IPS DF 19.7 (cell line): ENCODE measurements at places on chromosomes 5 and 9.
A peak's percentile ranks its signal among the peaks of the same experiment; 100 is the strongest.

GRCh38 chr5:129630101-129630500, 117.8 kb upstream of the MINAR2 start:
- no peak for DNase-seq

DNA sequence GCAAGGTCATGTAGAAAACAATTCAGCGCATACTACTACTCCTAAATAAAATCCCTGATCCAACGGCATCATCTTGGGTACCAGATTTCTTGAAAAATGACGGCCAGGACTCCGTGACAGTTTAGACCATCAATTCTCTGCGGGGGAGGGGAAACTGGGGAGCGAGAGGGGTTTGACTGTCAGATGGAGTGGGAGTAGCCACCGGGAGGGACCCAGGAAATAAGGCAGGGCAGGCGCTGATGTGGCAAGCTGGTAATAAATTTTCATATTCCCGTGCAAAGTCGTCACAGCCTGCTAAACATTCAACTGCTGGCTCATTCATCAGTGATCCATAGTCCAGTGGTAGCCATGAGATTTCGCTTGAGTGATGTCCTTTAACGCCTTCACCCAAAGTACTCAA, 457 bp upstream of the CDH18 start:
- DNase-seq: no peak

GRCh38 chr9:112550531-112550930, 63.9 kb downstream of the KIAA1958 start:
- DNase-seq: peak; percentile 30

- no peak for DNase-seq
Measured at GRCh38 chr5:137233726-137234125, 265.4 kb downstream of the SPOCK1 start.

DNA sequence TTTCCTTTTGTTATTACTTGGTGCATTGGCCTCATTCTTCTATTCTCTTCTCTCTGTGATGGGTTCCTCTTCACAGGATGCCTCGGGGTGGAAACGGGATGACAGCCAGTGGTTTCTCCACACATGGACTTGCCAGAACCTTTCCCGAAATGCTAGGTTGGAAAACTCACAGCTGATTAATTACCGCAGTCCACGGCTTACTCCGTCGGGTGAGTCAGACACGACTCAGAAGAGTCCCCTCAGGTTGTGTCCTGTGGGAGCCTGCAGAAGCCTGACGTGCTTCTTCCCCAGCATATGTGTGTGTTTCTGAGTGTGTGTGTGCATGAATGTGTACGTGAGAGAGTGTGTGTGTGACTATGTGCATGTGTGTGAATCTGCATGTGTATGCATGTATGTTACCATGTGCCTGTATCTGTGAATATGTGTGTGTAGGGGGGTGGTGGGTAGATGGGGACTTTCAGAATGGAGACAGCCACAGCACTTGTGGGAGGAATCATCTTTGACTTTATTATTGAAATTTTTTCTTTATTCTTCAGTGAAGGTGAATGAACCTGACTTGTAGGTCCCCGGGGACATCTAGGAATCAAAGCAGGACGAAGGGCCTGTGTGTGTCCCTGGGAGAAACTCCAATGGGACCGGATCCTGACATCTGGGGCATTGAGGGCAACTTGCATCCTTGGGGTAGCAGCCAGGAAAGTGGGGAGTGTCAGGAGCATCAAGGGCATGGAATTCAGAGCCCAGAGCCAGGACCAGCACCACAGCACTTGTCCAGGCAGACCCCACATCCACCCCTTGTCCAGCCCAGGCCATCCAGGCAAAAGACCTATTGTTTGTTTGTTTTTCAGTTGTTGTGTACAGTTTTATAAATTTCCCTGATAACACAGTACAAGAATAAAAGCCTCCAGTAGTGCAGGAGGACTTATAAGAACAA, 21.9 kb upstream of the MED10 start:
- no peak for DNase-seq

- no peak for DNase-seq
Measured at GRCh38 chr5:178590141-178590923, at the start of gene COL23A1. Gene COL23A1 (minus strand): TSS chr5:178590393.

- no peak for DNase-seq
Measured at GRCh38 chr9:13027879-13028278, 251.6 kb downstream of the MPDZ start.

DNA sequence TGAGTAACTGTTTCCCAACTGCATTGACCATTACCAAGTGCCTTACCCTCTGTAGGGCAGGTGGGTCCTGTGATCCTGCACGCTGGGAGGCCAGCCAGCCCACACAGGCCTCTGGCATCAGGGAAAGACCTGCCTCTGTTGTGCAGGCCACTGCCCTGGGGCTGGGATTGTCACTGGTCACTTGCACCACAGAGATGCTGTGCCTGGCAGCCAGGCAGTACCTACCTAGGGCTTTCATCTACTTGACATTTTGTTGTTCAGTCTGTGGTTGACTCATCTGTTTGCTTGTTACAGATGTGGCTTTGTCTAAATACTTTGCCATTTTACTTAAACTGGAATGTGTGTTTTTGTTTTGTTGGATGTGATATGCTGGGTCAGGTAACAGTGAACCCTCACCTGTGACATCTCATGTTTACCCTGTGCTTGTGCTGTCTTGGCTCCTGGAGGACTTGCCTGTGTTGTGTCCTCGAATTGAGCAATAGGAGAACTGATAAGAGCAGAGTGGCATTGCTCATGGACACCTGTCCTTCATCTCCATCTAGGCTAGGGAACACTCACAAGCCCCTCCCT, 32.8 kb downstream of the SECISBP2 start:
- no peak for DNase-seq

GRCh38 chr5:178123094-178123965, 7.5 kb upstream of the RMND5B start:
- DNase-seq: no peak

GRCh38 chr9:114452219-114453165, 52.8 kb downstream of the WHRN start:
- no peak for DNase-seq

- DNase-seq: no peak
Measured at GRCh38 chr9:89863141-89863540, 258.3 kb downstream of the GADD45G start.

GRCh38 chr9:88685966-88686365, 151.0 kb downstream of the NXNL2 start:
- DNase-seq: no peak

GRCh38 chr5:177265395-177265794, 38.1 kb downstream of the RAB24 start:
- DNase-seq: no peak

GRCh38 chr5:163623986-163624385, 118.6 kb downstream of the MAT2B start:
- no peak for DNase-seq

DNA sequence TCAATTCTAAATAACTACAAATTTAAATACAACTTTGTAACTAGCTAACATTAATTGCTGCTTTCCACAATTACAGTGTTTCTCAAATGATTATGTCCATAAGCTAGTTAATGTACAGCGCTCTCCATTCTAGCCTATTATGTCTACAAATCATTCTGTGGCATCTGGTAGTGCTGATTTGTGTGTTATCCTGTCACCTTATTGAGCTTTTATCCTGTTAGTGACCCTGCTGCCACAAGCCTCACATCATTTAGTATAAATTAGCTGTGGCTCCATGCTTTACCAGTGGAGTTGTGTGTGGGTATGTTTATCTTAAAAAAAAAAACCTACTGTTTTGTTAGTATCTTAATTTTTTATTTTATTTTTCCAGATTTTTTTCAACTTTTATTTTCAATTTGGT, 112.6 kb upstream of the PJA2 start:
- no peak for DNase-seq

DNA sequence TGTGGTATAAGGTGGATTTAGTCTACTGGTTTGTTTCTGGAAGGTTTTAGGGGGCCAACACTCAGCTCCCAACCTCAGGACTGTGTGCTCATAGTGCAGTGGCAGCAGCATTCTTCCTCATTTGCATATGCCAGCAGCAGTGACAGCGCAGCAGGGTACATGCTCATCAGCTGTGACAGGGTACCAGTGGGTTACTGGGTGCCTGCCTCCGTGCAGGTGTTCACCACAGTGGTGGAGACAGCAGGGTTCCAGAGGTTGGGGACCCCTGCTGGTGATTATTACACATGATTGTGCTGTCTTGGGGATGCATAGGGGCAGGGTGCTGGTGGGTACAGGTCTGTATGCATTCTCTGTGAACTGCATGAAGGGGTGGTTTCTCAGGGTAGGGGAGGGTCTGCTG, 45.5 kb upstream of the IFNE start:
- no peak for DNase-seq

GRCh38 chr5:21049901-21050300, 1061.9 kb upstream of the CDH18 start:
- no peak for DNase-seq

DNA sequence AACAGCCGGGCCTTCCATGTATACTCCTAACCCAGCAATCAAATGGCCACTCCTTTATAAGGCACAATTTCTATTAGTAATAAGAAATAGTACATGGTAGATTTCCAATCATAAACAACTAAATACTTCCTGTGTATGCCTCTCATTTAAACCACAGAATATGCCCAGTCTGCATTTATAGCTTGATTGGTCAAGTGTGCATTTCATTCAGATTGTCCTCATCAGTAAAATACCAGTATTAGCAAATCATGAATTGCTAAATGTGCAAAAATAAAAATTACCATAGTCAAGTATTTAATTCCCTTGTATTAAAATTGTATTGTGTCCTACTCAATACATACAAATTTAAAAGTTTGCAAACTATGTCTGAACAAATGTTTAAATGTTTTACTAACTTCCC, 406.2 kb downstream of the KDM4C start:
- DNase-seq: no peak

- DNase-seq: no peak
Measured at GRCh38 chr9:121835587-121836365, 184.3 kb downstream of the DAB2IP start.

DNA sequence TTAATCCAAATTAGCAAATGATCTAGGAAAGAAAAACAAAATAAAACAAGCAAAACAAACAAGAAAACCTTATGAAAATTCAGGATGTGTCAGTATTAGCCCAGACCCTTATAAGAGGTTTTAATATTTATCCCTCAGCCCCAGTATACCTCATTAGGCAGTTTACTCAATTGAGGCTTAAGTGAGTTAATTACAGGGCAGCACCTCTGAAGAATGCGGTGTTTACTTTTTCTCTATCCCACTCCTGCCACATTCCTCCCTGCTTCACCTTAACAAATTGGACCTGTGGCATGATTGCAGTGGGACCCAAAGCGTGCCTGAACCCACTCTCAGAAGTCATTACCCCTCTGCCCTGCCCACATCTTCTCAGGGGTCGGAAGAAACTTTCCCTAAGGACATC, 67.1 kb downstream of the SIL1 start:
- no peak for DNase-seq

DNA sequence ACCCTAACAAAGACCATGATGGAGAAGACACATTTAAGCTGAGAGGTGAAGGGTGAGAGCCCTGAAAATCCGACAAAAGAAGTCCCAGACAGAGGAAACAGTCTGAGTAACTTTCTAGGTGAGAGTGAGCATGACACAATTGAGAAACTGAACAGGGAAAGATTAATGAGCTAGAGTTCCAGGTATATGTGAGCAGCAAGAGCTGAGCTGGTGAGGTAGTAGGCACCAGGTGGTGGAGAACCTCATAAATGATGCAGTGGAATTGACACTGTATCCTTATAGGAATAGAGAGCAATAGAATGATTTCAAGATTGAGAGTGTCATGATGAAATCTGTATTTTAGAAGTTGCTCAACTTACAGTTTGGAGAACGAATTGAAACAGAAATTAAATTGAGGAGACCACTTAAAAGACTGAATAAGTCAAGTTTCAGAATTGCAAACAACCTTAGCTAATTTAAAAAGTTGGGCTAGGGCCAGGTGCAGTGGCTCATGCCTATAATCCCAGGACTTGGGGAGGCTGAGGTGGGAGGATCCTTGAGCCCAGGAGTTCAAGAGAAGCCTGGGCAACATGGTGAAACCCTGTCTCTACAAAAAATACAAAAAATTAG, 89.8 kb downstream of the NREP start:
- DNase-seq: no peak

DNA sequence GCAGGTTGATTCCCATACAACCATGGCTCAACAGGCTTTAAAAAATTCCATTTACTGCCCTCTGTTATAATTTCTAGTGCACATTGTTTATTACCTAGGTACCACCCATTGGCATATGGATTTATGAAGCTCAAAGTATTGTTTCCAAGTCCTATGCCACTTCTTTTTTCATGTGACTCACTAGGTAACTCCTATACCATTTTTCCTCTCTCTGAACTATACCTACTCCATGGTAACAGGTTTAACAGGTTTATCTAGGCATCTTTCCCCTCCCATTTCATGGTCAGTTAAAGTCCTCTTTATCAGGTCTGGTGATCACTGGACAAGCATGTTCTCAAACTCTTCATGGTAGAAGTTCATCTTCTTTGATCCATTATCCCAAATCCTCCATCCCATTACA, 49.6 kb upstream of the ABCA1 start:
- no peak for DNase-seq

DNA sequence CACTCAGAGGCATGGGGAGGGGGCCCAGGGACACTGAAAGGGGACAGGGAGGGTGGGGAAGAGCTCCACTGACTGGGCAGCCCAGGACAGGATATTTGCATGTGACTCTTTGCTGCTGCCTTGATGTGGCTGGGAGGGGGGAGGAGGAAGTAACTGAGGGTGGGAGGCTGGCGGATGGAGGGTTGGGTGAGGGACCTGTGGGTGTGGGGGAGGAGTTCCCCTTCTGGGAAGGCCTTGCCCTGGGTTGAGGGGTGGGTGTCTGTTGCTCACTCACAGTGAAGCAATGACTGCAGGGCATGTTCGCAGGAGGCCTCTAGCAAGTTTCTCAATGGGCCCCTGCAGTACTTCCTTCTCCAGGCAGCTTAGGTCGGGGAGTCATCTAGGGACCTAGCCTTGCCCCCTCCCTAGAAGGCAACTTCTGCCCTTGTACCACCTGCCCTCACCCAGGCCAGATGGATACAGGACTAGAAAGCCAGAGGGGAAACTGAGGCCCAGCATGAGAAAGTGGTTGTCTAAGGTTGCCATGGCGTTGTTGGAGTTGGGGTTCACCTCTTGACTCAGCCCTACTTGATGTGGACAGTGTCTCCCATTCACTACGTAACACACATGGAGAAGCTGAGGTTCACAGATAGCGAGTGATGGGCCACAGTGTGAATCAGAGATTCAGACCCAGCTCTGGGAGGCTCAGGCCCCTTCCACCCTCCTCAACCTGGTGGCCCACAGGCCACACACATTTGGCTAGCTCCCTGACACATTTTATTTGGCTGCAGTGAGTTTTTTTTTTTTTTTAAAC, 3.0 kb downstream of the GRK6 start:
- DNase-seq: no peak

GRCh38 chr9:9392755-9393154, 1220.0 kb downstream of the PTPRD start:
- DNase-seq: no peak
